Amniotic stem cell (primary cell): ENCODE measurements at places on chromosomes 12 and 14.

DNA sequence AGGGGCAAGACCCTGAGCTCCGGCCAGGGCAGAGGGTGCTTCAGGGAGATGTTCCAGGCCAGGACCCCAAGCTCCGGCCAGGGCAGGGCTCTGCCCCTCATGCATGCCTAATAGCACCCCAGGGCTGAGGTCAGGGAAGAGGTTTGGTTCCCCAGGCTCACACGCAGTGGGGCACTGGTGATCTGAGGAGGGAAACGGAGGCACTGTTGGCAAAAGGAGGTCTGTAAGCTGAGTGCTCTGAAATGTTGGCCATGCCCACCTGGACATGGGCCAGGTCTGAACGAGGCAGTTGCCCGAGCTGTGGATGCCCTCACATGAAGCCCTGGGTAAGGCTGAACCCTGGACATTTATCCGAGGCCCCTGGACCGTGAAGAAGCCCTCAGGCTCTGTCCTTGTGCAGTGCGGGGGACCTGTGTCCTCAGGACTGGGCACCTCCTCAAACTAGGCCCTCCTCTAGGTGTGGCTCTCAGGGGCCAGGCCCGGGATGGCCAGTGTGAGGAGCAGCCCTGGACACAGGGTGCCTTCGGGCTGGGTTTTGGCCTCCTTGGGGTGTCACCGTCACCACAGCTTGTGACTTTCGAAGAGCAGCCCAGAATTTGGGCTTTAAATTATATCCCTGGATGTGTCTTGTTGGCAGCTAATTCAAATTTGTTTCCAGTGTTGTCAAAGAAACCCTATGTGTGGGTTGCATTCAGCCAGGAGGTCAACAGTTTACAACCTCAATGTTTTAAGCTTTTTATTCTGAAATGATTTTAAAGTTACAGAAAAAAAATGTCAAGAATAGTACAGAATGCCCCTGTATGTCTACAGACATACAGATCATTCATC lies 66.8 kb downstream of the ADGRD1 start:
- no peak for DNase-seq

GRCh38 chr12:41242603-41243002 lies 54.5 kb downstream of the PDZRN4 start:
- DNase-seq, result no peak

DNA sequence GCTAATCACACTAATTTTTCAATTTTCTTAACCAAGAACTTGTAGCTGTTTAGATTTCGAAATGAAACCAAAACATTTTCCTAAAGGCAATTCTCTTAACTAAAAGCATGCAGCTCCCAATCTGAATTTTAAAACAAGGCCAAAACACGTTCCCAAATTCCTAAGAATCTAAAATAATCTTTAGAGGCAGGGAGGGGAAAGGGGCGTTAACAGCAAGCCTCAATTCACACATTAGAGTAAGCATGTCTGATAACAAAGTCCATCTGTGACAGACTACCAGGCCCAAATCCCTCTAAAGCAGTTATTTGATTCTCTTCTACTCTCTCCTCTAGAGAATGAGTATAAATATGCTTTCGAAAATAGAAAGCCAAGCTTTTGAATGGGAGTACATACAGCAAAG lies 754 bp downstream of the ATG14 start:
- no peak for DNase-seq

DNA sequence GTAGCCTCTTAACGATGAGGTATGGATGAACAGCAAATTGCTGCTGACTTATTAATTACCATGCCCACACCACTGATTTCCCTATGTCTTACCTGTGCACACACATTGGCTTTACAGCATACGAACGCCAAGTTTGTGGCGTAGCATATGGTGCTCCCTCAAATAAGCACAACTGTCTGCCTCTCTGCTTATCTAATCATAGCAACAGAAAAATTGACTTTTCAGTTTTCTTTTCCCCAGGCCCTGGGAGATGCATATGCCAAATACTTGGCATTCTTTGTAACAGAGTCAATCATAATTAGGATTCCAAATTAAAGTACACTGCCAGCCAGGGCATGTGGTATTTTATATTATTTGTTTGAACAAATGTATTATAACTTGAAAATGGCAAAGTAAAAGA lies 625.5 kb downstream of the DIO2 start:
- DNase-seq, result no peak

DNA sequence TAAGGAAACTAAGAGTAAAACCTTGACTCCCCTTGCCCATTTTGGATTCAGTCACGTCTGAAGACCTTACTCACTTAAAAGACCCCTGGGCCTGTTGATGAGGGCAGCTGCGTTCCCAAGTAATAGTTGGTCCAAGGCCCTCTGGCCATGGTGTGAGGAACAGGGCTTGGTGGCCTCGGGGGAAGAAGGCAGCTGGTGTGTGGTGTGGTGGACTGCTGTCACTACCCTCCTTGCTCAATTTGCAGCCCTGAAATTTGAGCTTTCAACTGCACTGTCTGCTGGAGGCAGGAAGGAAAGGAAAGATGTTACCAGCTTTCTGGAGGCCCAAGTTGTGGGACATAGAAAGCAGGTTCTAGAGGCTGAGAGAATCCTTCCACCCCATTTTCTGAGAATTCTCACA lies 128.2 kb downstream of the SLC38A6 start:
- DNase-seq, result no peak

DNA sequence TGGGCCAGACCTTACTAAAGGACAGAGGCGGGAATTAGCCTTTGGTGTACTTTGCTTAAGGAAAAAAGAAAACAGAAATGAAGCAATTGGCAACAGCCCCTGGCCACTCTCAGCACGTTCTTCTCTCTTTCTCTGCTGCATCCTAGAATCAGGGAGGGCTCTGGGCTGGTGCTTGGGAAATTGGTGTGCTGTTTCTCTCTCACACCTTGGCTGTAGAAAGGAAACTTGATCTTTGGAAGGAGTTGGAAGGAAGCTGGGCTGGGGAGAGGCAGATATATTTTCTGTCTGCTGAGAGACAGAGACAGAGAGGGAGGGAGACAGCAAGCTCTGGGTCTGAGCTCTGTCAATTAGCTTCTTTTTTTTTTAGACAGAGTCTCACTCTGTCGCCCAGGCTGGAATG lies 27.4 kb downstream of the NOS1 start:
- no peak for DNase-seq

GRCh38 chr12:107461222-107461975 lies 224.2 kb upstream of the PWP1 start:
- peak; percentile 31 for DNase-seq

GRCh38 chr12:76784600-76785051 lies 20.7 kb downstream of the ZDHHC17 start:
- DNase-seq, result peak; percentile 7

- no peak for DNase-seq
Observed at GRCh38 chr12:118068445-118068844, 7.5 kb upstream of the WSB2 start.

DNA sequence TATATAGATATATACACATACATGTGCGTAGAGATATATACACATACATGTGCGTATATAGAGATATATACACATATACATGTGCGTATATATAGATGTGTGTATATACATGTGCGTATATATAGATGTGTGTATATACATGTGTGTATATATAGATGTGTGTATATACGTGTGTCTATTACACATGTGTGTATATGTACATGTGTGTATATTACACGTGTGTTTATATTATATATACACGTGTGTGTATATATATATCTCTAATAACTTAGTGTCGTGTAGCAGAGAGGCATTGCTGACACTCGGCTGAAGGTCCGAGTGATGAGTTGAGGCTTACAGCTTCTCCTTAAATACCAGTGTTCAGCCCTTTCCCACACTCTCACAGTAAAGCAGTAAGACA lies 133.7 kb downstream of the GLT1D1 start:
- no peak for DNase-seq

DNA sequence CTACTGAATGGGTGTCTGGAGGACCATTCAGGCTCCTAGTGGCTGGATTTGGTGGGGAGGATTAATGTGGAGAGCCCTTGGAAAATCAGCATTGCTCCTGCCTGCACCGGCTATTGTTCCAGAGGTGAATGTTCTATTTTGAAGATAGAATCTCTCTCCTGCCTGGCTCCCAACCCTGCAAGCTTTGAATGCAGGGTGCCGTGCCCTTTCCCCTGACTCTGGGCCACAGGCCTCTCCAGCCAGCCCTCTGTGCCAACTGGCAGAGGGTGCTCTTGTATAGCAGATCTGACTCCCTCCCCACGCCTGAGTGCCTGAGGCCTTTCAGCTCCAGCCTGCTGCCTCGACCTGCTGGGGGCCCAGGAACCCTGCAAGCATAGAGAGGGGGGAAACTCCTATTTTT lies 106.8 kb downstream of the TMEM260 start:
- no peak for DNase-seq

GRCh38 chr14:95523815-95524448 lies 7.5 kb upstream of the SYNE3 start:
- DNase-seq, result no peak
